ENCODE measurements at places on chromosomes 6 and 20.
A peak's percentile ranks its signal among the peaks of the same experiment; 100 is the strongest.

GRCh38 chr6:161727083-161727833, 453.4 kb upstream of the AGPAT4 start:
- no peak for DNase-seq

DNA sequence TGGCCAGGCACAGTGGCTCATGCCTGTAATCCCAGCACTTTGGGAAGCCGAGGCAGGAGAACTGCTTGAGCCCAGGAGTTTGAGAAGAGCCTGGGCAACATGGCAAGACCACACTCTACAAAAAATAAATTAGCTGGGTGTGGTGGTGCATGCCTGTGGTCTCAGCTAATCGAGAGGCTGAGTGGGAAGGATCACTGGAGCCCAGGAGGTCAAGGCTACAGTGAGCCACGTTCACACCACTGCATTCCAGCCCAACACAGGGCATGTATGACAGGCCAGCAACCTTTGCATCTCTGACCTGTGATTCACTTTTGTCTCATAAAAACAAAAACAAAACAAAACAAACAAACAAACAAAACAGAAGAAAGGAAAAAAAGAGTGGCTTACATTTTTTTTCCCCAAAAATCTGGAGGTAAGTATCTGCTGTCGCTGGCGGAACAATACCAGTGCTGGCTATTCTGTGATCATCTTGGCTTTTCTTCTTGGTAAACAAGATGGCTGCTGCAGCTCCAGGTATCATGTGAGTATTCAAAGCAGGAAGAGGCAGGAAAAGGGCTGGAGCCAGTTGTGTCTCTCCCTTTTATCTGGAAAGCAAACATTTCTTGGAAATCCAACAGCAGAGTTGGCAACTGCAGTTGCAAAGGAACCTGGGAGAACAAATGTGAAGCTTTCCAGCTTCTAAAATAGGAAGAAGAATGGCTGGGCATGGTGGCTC, 40.4 kb upstream of the ZMYND8 start:
- DNase-seq, result no peak

GRCh38 chr20:22744341-22745193, 160.2 kb upstream of the FOXA2 start:
- DNase-seq, result no peak

DNA sequence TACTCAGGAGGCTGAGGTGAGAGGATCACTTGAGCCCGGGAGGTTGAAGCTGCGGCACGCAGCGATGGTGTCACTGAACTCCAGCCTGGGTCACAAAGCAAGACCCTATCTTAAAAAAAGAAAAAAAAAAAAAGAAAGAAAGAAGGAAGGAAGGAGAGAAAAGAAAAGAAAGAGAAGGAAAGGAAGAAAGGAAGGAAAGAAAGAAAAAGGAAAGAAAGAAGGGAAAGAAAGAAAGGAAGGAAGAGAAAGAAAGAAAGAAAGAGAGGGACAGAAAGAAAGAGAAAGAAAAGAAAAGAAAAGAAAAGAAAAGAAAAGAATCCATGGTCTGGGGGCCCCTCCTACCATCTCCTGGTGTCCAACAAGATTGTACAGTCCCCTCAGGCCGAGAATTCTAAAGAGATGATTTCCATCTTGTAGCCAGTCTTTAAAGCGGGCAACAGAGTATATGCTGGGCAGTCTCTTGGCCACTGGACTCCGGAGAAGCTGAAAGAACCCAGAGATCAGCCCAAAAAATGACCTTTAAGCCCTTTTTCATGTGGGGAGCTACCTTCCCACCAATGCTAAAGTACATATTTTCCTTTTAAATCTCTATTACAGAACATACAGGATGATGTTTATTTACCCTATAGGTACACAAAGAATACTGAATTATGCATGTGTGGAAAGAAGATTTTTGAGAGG, 23.7 kb upstream of the RBL1 start:
- DNase-seq, result no peak

GRCh38 chr6:31087494-31088089, 24.8 kb downstream of the C6orf15 start:
- DNase-seq, result peak; percentile 88

DNA sequence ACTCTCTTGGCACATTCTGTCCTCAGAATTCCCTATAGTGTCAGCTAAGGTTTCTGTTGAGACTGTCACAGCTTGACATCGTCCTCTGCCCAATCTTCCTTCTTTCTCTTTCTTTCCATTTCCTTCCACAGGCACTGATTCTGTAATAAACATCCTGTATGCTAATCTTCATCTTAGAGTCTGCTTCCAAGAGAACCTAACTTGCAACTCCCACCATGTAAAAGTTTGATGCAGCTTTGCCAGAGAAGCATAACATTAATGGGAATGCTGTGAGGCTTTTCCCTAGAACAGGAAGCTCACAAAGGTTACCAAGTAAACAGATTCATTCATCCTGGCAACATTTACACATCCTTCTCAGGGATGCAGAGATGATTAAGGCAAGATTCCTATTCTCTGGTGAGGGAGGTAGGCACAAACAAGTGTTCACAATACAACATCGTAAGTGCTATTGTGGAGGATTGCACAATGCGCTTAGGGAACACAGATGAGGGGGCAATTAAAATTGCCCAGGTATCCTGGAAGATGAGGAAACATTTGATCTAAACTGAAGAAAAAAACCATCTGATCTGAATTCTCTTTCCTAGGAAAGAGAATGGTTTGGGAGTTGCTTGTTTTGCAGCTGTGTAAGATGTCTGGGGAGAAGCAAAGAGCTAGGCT, 74.7 kb downstream of the GRM1 start:
- no peak for DNase-seq

DNA sequence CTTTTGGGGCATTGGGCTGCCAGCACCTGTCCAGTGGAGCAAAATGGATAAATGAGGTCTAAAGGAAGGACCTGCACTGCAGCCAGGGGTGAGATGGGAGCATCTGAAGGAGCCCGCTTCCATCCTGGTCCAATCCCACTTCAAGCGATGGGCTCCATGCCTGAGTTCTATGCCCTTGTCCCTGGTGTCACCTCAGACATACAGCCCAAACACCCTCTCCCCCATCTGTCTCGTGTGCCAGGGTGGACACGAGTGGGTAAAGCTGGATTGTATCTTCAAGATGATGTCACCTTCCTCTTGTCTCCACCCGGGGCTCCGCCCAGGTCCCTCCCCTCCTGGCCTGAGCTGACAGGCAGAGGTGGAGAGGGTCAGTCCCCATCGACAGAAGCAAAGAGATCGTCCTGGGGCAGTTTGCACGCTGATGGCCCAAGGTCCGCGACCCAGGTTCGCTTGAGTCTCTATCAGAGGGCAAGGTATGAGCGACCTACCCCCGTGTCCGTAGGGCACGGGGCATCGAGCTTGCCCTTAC, 544 bp downstream of the SMIM29 start:
- DNase-seq, result no peak

- no peak for DNase-seq
Measured at GRCh38 chr20:10306440-10307358, 88.1 kb downstream of the SNAP25 start.

- no peak for DNase-seq
Measured at GRCh38 chr6:10658910-10659698, 35.3 kb downstream of the C6orf52 start.

DNA sequence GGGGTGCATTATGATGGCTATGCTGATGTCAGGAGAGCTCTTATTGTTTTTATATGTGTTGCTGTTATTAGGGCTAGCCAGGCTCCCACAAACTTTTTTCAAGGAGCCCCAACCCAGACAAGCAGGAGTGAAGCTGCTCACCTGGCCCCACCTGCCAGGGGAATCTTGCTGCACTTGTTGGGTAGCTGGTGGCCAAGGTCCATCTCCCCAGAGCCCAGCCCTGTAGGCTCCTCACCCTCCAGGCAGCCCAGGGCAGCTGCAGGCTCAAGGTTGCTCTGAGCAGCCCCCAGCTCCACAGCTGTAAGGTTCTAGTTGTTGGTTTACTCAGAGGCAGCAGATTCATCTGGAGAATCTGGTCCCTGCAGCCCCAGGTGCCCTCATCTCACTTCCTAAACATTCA, 46.8 kb upstream of the SIRPA start:
- DNase-seq, result no peak

DNA sequence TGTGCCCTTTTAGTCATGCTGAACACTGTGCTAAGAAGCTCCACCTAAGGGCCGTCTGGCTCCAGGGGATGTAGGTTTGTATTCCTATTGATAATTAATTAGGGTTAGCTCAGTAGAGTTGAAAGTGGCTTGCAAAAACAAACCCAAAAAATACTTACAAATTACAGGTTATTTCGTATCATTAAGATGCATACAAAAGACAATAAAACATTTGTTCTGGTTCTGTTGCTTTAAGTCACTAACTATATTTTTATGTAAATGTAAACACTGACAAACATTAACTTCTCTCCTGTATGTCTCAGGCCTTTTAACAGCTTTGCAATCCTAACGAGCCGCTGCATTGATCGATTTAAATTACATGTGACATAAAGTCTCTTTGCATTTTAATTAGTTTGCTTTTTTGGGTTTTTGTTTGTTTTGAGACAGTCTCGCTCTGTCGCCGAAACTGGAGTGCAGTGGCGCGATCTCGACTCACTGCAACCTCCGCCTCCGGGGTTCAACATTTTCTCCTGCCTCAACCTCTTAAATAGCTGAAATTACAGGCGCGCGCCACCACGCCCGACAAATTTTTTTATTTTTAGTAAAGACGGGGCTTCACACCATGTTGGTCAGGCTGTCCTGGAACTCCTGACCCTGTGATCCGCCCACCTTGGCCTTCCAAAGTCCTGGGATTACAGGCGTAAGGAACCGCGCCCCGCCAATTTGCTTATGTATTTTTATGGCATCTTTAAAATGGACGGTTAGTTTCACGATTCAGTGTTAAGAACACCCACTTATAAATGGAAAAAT, 110.9 kb downstream of the HFE start:
- peak; percentile 45 for DNase-seq

GRCh38 chr6:43740321-43740960, 29.6 kb upstream of the VEGFA start:
- no peak for DNase-seq

- no peak for DNase-seq
Measured at GRCh38 chr20:60358101-60358500, 399.9 kb downstream of the CDH26 start.

DNA sequence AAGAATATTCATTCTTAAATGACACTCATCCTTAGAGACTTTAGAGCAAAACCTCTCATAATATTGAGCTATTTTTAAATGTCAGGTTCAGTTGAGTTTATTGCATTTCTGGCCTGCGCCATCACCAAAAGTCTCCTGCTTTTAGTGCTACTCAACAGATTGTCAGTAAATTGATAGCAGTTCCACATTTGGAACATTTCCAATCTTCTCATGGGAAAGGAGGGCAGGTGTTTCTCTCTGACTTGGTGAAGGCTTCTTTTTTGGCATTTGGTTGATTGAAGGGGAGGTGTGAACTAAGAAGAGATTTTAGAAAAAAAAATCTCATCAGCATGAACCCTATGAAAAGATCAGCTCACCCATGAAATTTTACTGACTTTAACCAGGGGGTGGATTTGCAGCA, 125.9 kb upstream of the INSM1 start:
- DNase-seq, result no peak

- DNase-seq, result no peak
Measured at GRCh38 chr6:34350934-34351217, 41.6 kb downstream of the NUDT3 start.

DNA sequence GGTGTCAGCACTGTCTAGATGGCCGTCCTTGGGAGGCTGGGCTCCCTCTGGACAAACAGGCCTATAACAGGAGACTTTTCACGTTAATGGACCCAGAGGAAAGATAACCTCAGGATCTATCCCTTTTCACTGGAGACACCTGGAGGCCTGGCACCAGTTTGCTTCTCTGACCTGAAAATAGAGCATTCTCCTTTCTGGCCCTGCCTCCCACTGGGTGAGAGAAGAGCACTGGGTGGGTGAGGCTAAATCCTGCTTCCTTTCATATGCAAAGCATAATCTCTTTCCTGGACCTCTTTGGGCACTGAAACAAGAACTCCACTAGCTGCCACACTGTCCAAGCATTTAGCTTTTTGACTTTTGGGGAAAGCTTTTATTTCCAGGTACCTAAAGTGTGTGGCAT, 78.3 kb downstream of the FOXO3 start:
- no peak for DNase-seq

DNA sequence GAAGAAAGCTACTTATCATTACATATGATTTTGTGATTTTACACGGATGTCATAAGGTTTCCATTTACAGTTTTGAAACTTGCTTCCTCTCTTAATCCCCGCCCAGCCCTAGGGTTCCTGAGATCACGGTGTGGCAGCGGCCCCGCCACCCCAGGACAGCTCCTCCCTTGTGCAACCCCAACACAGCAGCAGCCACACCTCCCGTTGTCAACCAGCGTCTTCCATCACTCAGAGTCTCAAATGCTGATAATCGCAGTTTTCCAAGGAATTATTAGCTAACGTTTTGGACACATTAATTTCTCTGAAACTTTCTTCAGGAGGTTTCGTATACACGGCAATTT, 204.8 kb downstream of the THBS2 start:
- DNase-seq, result no peak

GRCh38 chr6:7314414-7314813, 1.4 kb upstream of the SSR1 start:
- DNase-seq, result no peak

DNA sequence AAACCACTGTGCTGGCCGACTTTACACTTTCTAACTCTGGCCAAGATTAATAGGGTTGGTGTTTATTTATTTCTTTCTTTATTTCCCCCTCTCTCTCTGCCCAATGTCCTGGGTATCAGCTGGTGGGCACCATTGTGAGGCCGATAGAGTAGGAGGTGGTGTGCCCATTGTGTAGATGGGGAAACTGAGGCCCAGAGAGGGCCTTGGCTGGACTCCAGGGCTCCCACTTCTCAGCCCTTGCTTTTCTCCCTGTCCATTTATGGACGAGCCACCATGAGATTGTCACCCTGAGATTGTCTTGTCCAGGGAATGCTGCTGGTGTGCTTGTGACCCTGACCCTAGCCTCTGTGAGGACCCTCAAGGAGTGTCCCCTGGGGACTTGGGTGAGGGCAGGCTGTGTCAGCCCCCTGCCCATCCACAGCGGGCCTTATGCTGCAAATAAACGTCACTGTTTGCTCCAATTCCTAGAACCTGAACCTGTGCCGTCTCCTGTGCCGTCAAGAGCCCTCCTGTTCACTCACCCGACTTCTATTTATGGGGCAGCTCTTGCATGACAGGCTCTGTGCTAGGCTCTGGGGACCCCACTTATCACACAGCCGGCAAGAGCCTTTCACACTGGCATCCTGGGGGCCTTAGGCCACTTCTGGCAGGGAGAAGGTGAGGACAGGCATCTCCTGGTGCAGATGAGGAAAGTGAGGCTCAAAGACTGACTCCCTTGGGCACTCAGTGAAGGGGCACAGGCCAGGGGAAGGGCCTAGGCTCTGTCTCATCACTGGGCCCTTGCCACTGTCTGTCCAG, 24.8 kb downstream of the SUN5 start:
- DNase-seq, result no peak

GRCh38 chr6:18792866-18793265, 405.7 kb downstream of the RNF144B start:
- no peak for DNase-seq

DNA sequence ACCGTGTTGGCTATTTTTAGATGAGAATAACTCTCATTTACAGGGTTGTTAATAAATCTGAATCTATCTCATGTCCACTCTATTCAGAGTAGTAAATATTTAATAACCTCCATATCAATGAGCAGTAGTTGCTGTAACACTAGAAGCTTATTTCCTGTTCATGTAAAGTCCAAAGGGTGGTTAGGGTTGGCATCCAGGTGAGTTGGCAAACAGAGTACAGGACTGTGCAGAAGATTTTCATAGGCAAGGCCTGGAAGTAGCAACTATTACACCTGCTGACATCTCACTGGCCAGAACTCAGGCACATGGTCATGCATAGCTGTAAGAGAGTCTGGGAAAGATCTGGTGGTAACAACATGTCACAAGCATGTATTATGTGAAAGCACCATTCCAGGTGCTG, 147.5 kb downstream of the PHF3 start:
- DNase-seq, result no peak
